ENCODE measurements at places on chromosomes 3 and 15.

DNA sequence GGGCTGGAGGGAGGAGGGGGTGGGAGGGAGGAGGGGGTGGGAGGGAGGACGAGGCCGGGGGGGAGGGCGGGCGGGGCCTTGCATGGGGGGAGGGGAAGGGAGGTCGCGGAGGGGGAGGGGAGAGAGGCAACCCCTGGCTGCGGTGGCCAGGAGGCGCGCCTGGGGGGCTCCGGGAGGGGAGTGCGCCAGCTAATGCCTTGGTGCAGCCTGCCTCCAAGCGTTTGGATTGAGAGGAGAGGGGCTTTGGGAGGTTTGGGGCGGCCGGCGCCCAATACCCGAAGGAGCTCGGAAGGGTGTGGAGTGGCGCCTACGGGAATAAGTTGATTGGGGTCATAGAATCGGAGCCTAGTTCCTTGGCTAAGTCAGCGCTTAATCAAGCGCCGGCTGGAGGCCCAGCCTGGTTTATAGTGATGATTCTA, 557 bp downstream of the TFG start:
- DNase-seq, result peak; percentile 72

- DNase-seq, result no peak
These were observed 67.5 kb downstream of the TMEM44 start for GRCh38 chr3:194565597-194566190.

- DNase-seq, result no peak
These were observed 128.6 kb downstream of the RORA start for GRCh38 chr15:61100512-61100911.

- no peak for DNase-seq
These were observed 459.7 kb upstream of the ZNF385D start for GRCh38 chr3:22210693-22211092.

All from right hindlimb (tissue), 1 donor.